ENCODE measurements at places on chromosomes 6 and 20. TPM values are rescaled to one million over a fixed set of nuclear protein-coding genes. Genes with fewer than 3 reads are reported as not detected.

SLCO4A1 gene
- 0.53 TPM for total RNA-seq

POU3F2 gene
- 0.13 TPM for total RNA-seq

EPB41L1 gene
- total RNA-seq = 14.3 TPM

PAX1 gene
- total RNA-seq = 0.58 TPM

GRCh38 chr6:73476723-73477122, 15.2 kb downstream of the MTO1 start:
- no peak overlapping the region for H3K4me3 ChIP-seq
- no peaks in the 10 kb centered on the region for H3K27me3 ChIP-seq
- no peak for DNase-seq
- H3K27ac ChIP-seq = no peak overlapping the region
- peaks cover 44% of the 10 kb centered on the region for H3K36me3 ChIP-seq

- no peaks in the 10 kb centered on the region for H3K27me3 ChIP-seq
- DNase-seq = no peak
- H3K27ac ChIP-seq = no peak overlapping the region
- H3K36me3 ChIP-seq = no peaks in the 10 kb centered on the region
Observed at GRCh38 chr20:33875055-33875454, 63.9 kb downstream of the CHMP4B start.

DNA sequence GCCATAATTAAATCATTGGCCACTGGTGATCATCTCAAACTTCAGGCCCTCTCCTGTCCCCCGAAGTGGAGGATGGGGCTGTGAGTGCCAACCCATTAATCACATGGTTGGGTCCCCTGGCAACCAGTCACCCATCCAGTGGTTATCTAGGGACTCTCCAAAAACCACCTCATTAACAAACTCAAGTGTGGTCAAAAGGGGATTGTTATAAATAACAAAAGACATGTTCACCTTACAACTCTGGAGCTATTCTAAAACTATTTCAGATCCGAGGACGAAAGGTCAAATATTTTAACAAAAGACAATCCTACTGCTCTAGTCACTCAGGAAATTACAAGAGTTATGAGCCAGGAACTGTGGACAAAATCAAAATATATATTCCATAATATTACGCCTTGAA, 95.5 kb upstream of the PRND start:
- no peaks in the 10 kb centered on the region for H3K27me3 ChIP-seq
- no peaks in the 10 kb centered on the region for H3K4me1 ChIP-seq
- H3K27ac ChIP-seq = no peak overlapping the region
- H3K36me3 ChIP-seq = no peaks in the 10 kb centered on the region

DNA sequence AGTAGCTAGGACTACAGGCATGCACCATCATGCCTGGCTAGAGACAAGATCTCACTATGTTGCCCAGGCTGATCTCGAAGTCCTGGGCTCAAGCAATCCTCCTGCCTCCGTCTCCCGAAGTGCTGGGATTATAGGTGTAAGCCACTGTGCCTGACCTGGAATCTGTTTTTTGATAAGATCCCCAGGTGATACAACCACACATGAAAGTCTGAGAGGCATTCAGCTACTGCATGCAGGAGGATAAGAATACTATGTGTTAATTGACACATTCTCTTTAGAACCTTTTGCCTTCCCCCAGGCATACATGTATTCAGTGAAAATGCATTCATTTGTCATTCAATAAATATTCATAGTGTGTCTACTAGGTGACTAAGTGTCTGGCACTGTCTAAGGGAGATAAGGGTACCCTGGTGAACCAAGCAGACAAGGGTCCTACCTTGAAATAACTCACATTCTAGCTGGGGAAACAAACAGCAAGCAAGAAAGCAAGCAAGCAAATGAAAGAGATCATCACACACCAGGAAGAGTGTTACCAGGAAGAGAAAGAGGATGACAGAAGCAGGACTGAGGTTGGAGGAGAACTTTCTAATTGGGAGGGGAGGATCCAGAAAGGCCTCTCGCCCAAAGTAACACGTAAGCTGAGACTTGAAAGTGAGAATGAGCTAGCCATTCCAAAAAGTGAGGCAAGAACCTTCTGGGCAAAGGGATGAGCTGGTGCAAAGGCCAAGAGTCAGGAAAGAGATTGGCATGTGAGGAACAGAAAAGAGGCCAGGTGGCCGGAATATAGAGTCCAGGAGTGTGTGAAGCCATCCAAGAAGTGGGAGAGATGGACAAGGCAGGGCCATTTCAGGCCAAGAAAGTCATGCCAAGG, 6.5 kb downstream of the GFOD1 start:
- peaks cover 5% of the 10 kb centered on the region for H3K4me1 ChIP-seq
- no peak overlapping the region for H3K27ac ChIP-seq
- peaks cover 15% of the 10 kb centered on the region for H3K27me3 ChIP-seq
- no peak overlapping the region for H3K4me3 ChIP-seq

DNA sequence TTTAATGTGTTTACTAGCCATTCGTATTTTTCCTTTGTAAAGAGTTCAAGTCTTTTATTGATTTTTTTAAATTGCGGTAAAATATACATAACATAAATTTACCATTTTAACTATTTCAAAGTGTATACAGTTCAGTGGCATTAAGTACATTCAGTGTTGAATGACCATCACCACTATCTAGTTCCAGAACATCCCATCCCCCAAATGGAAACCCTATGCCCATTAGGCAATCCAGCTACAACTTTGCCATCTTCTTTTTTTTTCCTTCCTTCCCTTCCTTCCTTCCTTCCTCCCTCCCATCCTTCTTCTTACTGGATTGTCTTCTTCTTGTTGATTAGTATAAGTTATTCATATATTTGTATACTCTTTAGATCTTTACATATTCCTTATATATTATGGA, 8.6 kb downstream of the LPIN3 start:
- no peaks in the 10 kb centered on the region for H3K27me3 ChIP-seq
- no peak overlapping the region for H3K27ac ChIP-seq
- no peak for DNase-seq
- H3K4me3 ChIP-seq = no peak overlapping the region
- no peaks in the 10 kb centered on the region for H3K36me3 ChIP-seq
